Activated CD4-positive, alpha-beta T cell treated with anti-CD3 and anti-CD28 coated beads, Interleukin-2, Interleukin-4, amounts not matched to agents 100 ng/mL and 50 ng/mL, durations not matched to agents 16 hours and 8 hours (primary cell): ENCODE measurements at places on chromosomes 2 and 18.

DNA sequence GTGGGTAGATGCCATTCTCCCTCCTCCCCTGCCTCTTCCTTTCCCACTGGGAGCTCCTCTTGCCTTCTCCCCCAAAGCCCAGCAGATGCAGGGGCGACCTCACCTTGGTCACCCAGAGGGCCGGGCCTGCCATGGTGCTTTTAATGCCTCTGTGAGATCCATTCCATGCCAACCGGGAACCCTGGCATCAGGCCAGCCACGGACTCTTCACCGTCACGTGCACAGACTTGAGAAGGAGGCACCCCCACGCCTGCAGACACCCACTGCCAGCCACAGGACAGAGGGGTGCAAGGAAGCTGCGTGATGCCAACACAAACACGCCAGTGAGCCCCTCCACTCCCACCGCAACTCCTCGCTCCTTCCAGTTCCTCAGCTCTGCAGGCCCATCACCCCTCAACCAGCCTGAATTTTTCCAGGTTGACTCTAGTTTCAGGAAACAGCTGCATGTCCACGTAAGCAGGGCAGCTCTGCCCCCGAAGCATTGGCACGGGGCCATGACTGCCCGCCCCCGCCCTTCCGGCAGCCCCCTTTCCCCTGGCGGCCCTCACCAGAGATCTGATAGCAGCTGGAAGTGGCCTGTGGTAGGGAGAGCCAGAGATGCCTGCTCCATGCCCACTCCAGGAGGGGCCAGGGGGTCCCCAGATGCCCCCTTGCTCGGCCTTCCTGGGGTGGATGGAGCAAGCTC, 50.8 kb downstream of the DNMT3A start:
- no peak for DNase-seq

DNA sequence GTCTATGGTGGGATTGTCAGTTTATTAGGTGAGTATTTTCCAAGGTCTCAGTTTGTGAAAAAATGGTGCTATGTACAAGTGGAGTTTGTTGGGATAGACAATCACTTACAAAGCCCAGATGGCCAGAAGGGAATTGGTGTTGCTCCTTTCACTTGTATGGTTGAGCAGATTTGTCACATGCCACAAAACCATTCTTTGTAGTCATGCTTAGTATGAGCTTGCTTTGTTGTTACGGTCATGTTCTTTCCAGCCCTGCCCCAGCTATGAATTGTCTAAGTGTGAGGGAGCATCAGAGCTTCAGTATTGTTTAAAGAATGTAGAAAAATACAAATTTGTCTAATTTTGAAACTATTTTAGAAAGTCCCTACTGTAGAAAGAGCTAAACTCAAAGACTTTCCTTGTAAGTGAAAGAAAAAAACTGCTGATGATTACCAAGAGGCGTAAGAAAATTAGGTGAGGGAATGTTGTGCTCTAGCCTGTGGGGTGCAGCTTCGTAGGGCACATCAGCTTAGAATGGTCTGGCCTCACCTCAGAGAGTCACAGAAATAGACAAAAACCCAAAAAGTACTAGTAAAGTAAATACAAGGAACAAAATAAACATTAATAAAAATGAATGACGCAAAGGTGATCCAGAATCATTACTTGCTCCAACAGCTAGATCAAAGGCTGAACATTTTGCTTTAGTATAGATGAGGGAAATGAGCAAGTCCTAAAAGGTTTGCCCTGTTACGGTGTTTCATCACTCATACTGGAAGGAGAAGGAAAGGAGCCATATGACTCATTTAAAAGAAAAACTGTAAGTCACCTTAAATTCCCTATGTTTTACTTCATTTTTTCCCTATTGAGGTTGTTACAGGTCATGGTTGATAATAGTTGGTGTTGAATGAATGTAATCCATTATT, 9.2 kb downstream of the TGIF1 start:
- DNase-seq: no peak

- DNase-seq: no peak
Observed at GRCh38 chr2:207412787-207413310, 116.9 kb upstream of the CREB1 start.

DNA sequence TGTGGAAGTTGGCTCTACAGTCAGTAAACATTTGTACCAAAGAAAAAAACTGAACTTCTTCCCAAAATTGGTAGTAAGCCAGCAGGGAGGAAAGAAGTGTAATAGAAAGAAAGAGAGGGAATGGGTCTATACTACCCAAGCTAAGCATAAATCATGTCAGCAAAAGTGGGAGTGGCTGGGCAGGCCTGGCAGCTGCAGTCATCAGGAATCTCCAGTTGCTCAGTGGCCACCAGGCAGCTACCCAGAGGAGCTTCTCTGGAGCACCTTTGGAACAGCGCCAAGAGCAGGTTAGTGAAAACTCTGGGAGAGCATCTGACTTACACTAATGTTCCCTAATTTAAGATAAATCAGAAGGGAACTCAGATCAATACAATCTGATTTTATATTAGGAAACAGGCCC, 14.3 kb downstream of the FRZB start:
- DNase-seq: no peak

- DNase-seq: no peak
Observed at GRCh38 chr2:43576981-43577892, 18.6 kb downstream of the THADA start.

DNA sequence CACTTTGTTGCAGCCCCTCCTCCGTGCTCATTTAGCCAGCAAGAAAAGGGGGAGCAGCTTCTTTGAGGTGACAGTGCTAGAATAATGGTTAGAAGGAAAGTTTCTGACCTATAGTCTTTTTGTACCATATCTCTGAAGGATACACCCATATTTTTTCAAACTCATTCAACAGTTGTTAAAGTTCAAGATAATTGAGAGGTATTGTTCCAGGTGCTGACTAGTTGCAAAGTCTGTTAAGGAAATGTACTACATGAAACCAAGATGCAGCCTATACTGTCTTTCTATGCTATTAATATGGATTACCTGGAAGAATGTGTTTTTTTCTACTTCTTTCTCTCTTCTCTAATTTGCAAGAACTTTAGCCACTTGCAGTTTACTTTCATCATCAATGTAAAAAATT, 495.0 kb downstream of the PARD3B start:
- no peak for DNase-seq

- no peak for DNase-seq
Observed at GRCh38 chr2:54722641-54723040, 821 bp upstream of the EML6 start.

DNA sequence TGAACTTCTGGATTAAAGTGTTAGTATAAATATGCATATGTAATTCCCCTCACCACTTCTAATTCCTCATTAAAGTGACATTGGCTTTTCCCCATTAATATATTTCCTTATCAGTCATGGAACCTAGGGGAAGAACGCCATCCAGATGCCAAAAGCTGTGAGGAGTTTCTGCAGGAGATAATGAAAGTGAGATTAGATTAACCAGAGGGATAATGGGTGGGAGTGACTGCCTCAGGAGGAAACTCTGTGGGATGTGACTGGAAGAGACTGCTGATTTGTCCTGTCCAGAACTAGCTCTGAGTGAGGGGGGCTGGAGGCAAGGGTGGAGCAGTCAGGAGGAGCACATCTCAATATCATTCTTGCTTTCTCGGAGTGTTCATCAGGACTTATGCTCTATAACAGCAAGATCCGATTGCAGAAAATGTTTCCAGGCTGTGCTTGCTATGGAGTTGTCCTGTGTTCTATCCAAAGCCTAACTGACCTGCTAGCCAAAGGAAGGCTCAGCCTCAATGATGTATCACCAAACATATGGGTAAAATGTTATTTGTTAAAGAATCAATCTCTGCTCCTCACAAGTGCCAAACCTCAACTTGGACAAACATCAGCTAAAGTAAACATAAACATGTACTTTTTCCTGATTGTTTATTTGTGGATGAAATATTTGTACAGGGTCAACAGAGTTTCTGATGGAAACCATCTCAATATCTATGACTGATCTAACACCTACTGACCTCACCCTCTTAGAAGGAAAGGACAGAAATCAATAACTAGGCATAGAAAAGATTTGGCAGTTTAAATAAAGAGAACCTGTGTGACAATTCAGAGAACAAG, 118.5 kb downstream of the ASXL3 start:
- no peak for DNase-seq

DNA sequence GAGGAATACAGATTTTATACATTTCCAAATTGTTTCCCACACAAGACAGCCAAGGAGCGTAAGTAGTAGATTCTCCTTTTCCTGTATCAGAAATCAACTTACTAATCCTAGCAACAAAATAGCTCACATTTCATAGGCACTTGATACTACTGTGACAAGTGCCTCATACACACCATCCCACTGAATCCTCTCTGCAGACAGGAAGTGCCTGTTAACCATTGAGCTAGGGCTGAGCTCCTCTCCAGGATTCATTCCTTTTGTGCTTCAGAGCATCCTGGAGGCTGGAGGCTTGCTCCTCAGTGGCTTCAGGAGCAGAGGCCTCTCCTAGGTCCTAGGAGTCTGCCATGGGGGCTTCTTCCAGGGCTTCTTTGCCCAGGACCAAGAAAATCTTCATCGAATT, 20.8 kb upstream of the ZNF396 start:
- no peak for DNase-seq

GRCh38 chr2:8628866-8629209, 53.0 kb upstream of the ID2 start:
- DNase-seq: no peak
